ENCODE measurements at places on chromosomes 7 and 10.
A peak's percentile ranks its signal among the peaks of the same experiment; 100 is the strongest.

GRCh38 chr7:48101968-48102367 is 12.9 kb downstream of the UPP1 start:
- DNase-seq, result no peak

- DNase-seq, result no peak
Measured at GRCh38 chr7:37988721-37989650, 68.5 kb downstream of the EPDR1 start.

DNA sequence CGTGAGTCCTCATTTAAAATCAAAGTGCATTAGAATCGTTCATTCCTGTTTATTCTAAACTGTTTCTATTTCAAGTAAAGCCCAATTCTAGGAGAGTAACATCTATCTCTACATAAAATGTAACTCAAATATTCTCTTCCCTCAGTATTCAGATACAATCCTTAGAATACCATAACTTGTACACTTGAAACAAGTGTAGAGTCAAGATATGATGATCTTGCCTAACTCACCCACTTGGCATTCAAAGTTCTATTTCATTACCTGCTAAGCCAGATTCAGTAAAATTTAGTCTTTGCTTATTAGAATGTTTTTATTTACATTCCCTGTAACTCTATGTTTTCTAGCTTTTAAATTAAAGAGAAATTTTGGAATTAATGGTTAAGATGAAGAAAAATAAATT is 31.6 kb downstream of the PRPS1L1 start:
- no peak for DNase-seq

DNA sequence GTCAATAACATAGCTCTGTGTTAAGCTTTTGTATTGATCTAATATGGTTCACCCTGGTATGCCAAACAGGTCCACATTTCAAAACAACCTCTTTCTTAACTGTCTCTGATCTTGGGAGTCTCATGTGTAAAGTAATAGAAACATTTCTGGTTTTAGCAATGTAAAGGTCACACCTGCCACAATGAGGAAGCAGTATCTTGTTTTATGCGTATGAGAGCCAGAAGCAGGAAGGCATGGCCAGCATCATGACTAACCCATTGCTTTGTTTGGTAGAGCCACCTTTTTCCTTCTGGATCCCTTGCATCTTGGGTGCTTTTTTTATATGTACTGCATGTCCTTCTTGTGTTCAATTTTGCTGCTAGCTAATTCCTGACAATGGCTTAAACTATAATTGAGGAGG is 411.3 kb upstream of the SEMA3C start:
- DNase-seq, result no peak

DNA sequence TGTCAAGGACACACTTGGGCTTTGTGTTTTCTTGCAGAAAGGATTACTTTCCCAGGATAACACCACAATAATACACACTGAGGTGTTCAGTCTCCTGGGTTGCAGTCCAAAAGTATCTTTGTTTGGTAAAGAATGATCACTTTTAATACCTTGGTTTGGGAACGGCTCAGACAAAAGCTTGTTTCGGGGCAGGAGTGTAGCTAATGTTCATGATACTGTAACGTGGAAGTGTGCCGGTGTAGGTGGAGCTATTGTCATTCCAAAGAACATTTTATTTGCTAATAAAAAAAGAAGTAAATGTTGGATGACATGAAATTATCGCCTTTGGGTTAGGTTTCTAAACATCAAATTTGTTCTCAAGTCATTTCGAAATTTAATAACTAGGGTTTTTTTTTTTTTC is 1.2 kb downstream of the EIF4H start:
- no peak for DNase-seq

DNA sequence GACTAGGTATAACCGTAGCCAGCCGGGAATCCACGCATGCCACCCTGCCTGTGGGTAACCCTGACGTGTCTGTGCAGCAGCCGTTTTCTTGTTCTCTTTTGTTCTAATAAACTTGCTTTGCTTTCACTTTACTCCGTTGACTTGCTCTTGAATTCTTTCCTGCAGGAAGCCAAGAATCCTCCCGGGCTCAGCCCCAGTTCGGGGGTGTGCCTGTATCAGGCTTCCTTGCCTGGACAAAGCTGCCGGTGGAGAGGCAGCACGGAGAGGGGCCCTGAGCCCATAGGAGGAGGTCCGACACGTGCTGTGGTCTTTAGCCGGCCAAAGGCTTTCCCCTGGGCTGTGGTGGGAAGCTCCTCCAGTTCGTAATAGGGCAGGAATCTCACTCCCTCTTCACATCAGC is 256.5 kb upstream of the PPP2R2D start:
- no peak for DNase-seq

GRCh38 chr10:116888380-116889055 is 39.2 kb downstream of the ENO4 start:
- DNase-seq, result peak; percentile 81

- no peak for DNase-seq
Measured at GRCh38 chr7:12670000-12670729, 17.3 kb upstream of the ARL4A start.

DNA sequence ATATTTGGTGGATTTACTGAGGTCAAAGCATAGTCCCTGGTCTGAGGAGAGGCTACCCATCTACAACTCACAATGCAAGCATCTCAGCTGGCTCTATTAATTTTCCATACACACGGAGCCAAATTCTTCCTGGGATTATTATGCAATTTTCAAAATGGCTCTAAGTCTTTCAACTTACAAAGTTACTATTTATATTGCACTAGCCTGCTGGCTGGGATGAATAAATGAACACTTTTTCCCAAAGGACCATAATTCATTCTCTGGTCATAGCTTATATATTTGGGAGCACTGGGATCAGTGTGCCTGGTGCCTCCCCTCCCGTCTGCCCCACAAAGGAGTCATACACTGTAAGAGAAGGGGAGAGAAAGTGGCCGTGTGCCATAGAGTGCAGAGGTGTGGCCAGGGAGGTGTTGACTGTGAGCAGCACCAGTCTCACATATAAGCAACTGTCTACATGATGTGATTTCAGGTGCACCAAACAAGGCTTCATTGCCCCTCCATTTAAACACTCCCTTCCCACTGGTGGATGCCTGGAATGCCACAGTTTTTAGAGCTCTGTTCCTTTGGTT is 88.6 kb downstream of the ZNF92 start:
- DNase-seq, result no peak

DNA sequence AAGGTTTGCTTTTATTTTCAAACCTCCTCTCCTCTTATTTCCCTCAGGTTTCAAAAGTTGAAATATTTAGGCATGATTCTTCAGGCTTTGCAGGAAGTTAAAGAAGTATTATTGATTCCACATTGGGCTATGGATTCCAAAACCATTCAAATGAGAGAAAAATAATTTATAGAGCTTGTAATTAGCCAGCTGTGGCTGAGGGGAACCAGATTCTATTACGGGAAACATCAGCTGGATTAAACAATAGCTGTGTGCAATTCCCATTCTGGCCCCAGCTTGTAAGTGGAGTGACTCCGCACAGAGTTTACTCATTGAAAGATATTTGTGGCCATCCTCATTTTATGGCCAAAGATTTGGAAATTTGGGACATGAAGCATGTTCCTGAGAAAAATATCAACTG is 77.0 kb upstream of the PHYHIPL start:
- DNase-seq, result no peak

GRCh38 chr10:101767600-101767945 is 8.3 kb downstream of the FGF8 start:
- DNase-seq, result no peak

GRCh38 chr10:22338931-22339330 is 6.4 kb upstream of the SPAG6 start:
- DNase-seq, result no peak

DNA sequence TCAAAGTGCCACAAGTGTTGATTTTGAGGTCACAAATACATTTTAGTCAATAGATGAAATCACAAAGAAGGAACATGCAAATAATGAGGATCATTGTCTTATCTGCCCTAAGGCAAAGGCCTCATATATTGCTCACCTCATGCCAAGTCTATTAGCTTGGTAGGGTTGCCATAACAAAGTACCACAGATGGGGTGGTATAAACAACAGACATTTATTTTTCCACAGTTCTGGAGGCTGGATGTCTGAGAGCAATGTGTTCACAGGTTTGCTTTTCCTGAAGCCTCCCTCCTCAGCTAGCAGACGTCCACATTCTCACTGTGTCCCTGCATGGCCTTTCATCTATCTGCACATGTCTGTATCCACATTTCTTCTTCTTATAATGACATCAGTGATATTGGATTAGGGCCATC is 59.6 kb downstream of the RELN start:
- no peak for DNase-seq

- DNase-seq, result no peak
Measured at GRCh38 chr7:78489476-78490240, 691.1 kb downstream of the PHTF2 start.

GRCh38 chr7:94898340-94898739 is 9.1 kb upstream of the PPP1R9A start:
- no peak for DNase-seq

DNA sequence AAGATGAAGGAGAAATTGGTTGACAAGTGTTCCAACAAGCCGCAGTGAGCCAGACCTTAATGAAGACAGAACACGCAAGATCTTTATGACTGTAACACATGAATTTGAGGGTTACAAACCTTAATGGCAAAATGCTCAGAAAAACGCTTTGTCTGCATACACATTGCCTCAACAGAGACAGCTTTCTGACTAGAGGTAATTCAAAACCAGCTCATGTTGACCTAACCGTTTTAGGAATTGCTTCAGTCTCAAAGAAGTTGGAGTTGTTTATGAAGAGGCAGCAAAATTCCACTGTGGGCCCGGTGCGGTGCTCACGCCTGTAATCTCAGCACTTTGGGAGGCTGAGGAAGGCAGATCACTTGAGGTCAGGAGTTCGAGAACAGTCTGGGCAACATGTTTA is 2.2 kb upstream of the GTF2I start:
- DNase-seq, result no peak

DNA sequence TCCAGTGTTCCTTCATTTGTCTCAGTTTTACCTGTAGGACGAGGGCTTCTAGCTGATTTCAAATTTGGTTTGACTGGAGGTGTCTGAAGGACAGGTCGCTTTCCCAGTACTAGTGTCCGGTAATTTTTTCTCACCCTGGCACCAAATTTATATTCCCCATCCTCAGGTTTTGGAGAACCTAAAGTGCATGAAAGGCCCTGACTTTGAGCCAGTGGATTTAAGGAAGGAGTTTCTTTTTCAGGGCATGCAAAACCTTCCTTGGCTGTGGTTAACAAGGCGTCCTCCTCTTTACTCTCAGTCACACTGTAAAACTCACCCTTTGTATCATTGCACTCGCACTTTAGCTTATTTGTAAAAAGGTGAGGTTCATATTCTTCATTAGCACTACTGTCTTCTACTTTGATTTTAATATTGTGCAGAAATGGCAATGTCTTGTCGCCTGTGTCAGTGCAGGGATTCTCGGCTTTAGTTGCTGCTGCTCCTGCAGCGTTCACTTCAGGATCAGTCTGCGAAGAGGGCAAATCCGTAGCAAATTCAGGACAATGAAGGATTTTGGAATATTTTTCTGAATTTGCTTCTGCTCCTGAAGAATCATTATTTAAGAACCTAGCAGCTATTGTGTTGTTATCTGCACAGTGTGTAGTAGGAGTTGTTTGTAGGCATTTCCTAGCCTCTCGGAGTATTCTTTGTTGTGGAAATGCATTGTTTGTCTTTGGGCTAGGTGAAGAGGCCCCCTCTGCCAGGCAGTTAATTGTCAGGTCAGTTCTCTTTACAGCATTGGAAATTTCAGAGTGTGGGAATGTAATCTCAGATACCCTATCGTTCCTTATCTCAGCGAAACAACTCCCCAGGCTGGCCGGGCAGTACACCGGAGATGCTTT is 9.9 kb downstream of the SKIDA1 start:
- DNase-seq, result no peak

DNA sequence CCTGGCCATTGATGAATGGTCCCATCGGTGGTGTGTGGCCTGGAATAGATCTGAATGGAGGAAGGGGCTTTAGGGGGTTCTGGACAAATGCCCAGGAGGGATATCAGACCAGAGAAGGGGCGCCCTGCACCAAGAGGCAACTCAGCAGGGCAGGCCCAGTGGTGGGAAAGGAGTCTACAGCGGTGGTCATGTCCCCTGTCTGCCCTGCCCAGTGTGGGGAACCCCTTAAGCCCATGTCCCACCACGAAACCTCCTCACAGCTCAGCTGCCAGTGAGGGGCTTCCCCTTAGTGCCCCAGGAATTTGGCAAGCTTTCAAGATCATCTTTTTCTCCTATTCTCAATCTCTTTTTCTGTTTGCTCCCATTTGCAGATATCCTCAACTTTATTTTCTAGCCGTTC is 14.1 kb upstream of the CCSER2 start:
- DNase-seq, result no peak

DNA sequence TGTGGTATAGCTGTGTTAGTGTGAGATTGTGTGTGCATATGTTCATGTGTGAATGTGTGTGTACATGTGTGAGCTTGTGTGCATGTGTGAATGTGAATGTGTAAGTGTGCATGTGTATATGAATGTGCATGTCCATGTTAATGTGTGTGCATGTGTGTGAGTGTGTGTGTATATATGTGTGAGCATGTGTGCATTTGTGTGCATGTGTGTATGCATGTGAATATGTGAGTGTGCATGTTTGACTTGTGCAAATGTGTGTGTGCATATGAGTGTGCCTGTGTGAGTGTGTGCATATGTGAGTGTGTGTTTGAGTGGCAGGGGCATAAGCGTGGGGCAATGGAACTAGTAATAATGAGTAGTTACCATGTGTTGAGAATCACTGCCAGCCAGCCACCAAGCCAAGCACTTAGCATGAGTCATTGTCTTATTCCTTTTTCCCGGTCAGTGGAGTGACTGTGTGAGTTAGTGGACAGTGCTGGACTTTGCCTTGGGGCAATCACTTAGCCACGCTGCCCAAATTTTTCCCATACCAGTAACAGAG is 46.3 kb upstream of the SHH start:
- DNase-seq, result no peak

DNA sequence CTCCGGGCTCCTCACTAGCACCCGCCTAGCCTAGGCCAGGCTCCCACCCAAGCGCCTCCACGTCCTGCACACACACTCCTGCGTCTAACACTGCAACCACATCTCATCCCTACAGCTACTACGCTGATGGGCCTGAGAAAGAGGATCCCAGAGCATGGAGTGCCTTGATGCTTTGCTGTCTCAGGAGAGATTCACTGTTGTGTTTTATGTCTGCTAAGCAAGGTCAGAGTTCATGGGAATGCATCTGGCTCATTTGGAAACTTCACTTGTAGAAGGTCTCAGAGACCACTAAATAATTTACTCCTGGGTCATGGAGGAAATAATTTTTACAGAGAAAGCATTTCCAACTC is 88.7 kb downstream of the SLIT1 start:
- no peak for DNase-seq

DNA sequence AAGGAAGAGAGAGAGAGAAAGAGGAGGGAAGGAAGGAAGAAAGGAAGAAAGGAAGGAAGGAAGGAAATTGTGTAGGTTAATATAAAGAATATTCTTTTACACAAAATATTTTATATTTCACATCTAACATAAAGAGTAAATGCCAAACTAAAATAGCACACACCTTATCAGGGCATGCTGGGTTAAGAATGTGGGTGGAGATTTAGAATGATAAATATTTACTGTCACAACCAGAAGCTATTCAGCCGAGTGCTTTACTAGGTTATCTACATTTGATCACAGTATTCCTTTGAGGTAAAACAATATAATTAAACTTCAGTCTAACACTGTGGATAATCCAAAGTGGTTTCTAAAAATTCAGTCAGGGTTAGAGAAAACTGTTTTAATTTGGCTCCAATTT is 103.3 kb downstream of the SEMA3A start:
- no peak for DNase-seq

GRCh38 chr7:114843102-114843501 is 78.8 kb upstream of the MDFIC start:
- DNase-seq, result no peak
